ENCODE measurements at places on chromosomes 1 and 21.

GRCh38 chr1:22263359-22263758 is 120.5 kb upstream of the WNT4 start:
- DNase-seq = no peak

DNA sequence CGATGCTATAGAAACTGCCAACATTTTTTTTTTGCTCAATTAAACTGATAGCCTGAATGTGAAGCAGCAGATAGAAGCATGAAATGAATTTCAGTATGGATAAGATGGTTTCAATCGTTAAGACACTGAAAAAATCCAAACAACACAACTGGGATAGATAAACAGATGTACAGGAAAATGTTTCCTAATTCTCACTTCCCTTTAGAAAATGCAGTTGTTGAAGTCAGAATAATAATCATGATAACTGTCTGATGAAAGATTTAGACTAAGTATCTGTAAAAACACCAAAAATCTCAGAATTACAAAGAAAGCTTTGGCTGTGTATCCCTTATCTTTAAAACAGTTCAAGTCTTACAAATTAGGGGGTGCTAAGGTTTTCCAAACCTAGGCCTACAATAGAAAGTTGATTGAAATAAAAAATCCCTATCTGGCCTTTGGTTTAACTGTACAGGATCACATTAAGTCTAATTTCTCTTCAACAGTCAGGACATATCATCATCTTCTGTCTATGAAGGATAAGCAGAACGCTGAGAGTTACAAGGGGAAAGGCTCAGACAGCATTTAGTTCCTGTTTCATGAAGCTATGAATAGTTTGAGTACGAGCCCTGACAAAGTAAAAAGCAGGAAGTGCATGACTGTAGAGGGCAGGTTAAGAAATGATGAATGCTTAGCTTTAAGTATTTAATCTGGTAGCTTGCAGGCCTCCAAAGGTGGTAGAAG is 203.2 kb downstream of the APP start:
- peak; percentile 35 for DNase-seq

GRCh38 chr1:229032375-229032774 is 238.5 kb upstream of the RAB4A start:
- DNase-seq = no peak

DNA sequence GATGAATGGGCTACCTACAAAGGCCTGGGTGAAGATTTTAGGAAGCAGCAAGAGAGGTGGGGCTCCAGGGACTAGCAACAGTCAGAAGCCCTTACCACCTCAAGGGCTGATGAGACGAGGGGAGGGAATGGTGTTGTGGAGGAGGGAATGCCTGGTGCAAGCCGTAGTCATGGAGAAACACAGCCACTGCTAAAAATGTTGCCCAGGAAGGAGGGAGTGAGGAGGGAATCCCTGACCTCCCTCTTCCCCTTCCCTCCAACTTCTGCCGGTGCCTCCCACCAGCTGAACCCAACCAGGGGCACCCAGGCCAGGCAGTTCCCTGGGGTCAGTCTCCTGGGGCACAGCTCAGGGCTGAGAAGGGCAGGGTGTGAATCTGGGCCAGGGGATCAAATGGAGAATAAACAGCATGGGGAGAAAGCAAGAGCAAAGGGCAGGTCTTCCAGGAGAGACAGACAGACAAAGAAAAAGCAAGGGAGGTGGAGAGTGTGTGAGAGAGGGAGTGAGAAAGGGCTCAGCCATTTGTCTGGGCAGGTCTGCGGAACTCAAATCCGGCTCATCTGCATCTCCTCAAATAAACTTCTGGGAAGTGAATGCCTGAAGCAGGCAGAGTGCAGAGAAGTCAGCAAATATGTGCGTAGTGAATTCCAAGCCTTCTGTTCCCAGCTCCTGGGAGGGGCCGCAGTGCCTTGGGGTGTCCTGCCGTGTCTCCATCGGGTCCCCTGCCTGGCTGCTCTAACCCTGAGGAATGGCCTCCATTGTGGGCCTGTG is 27.1 kb upstream of the POU3F1 start:
- no peak for DNase-seq

DNA sequence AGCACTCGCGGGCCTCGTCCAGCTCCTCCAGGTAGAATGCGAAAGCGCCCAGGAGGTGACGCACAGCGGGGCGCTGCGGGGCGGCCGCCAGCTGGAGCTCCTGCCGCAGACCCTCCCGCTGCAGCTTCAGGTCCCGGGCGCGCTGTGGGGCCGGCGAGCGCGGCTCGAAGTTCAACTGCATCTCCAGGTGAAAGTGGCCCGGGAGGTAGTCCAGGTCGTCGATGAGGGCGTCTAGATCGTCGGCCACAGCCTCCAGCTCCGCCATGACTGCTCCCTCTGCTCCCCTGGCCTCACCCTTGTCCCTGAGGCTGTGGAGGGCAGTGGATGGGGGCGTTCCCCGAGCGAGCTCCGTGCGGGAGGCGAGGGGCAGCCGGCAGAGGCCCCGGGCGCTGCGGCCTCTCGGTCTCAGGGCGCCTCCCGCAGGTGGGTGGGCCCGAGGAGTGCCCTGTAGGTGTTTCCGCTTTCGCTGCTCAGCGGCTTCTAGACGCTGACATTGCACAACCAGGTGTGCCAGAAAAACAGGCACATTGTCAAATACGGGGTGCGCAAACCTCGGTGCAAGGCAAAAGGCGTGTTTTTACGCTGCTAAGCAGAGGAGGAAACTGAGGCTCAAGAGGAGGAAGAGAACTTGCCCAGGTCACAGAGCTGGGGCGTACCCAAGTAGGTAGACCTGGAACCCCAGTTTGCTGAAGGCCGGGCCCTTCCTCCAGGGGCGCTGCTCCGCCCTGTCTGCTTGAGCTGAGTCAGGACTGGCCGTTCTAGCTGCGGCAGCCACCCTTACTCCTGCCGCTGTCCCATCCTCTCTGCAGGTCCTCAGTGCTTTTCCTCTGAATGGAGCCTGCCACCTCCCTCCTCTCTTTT is at the start of gene TTC22:
TTC22 (minus strand) TSS at position 425 of the 861 bp plus-strand sequence; CDS start at position 265, 160 bp downstream.
- DNase-seq = peak; percentile 80

DNA sequence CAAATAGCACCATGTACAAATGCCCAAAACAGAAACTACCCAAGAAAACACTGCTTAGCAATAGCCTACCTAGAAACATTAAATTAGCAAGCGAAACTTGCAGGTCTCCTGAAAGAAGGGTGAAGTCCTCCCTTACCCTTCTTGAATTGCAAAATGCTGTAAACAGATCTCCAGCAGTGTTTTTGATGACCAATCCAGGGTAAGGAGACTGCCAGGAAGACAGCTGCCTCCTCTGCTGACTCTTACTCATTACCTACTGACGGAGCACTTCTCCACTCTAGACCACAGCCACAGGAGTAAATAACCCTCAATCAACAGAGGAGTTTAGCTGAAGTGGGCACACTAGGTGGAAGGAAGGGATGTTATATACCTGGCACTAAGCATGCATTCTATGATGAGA is 32.2 kb upstream of the GADD45A start:
- no peak for DNase-seq

GRCh38 chr1:174968750-174969244 is 30.9 kb upstream of the CACYBP start:
- DNase-seq = peak; percentile 89

Measured in natural killer cell (primary cell).